ENCODE measurements at places on chromosomes 1 and 21.

- no peak for DNase-seq
Measured at GRCh38 chr21:45110873-45111624, 36.7 kb downstream of the ADARB1 start.

GRCh38 chr1:195763146-195763906 is 844.9 kb downstream of the KCNT2 start:
- no peak for DNase-seq

- DNase-seq = no peak
Measured at GRCh38 chr1:164910671-164911070, 351.7 kb downstream of the PBX1 start.

- DNase-seq = no peak
Measured at GRCh38 chr1:37410815-37411214, 63.6 kb upstream of the ZC3H12A start.

GRCh38 chr1:245683676-245684075 is 528.9 kb downstream of the KIF26B start:
- no peak for DNase-seq

DNA sequence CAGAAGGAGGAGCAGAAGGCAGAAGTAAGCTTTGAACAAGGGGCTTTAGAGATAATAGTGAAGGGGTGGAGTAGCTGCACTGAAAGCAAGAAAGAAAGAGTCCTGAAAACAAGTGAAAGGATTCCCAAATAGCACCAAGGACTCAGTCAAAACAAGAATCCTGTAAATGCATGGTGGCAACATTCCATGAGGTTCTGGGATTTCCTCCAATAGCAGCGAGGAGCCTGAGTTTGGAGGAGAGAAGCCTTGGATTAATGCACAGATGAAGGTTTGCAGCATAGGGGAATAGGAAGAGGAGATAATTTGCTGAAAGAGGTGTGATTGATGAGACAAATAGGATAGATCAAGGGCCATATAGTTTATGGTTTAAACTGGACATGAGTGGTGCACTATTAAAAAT is 10.9 kb downstream of the KRTAP22-2 start:
- no peak for DNase-seq

DNA sequence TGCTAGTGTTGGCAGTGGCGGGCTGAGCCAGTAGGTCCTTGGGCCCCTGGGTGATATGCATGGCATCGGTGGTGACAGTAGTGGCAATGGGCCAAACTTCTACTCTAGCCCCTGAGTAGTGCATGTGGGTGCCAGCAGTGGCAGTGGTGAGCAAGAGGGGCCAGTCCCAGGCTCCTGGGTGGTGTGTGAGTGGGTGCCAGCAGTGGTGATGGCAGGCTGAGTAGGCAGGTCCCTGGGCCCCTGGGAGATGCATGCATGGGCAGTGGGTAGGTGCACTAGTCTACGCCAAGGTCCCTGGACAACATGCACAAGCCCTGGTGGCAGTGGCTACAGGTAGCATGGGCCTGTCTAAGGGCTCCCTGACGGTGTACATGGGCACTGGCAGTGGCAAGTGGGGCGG is 24.6 kb upstream of the TTC22 start:
- no peak for DNase-seq

GRCh38 chr1:230292689-230293389 is 133.3 kb downstream of the PGBD5 start:
- DNase-seq = no peak

DNA sequence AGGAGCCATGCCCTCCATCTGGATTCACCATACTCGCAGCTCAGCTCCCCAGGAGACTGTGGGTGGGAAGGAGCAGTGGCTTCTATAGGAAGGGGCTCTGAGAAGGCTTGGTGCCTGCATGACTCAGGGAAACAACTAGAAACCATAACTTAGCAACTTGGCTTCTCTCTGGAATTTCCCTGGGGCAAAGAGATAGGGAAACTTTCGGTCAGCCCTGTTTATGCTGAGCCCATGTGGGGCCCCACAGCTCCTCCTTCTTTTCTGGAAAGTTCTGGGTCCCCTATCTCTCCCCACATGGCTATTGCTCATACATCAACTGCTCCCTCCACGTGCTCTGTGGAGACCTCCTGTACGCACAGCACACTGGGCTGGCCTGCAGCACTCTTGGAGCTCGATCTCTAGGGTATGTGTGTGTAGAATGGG is 39.3 kb downstream of the PLEKHA6 start:
- DNase-seq = no peak

DNA sequence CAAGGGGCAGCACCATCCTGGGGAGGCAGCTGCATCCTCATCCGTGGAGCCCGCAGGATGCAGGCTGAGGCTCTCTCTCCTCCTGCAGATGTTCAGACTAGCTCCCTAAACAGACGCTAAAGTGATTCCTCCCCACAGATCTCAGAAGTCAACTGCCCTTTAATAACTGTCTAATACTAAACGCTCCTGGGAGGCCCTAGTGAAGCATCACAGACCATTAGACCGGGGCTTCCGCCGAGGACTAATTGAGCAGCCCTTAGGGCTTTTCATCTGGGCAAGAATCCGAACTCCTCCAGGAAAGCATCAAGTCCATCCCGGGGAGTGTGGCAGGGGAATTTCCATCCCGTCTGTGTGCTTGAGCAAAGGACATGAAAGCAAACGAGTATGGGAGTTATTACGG is 40.4 kb downstream of the PRDM16 start:
- no peak for DNase-seq

DNA sequence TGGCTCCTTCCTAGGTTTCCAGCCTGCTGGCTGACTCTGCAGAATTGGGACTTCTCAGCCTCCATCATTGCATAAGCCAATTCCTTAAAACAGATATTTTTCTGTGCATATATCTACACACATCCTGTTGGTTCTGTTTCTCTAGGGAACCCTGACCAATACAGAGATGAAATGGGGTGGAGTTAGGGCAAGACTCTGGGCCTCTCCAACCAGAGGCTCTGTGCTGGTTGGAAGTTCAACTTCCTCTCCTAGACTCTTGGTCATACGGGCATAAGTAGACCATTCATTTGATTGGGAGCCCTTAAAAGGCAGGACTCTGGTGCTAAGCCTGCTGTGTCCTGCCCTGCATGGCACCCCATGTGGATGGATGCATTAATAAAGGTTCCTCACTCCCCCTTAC is 55.0 kb downstream of the CNIH3 start:
- no peak for DNase-seq

DNA sequence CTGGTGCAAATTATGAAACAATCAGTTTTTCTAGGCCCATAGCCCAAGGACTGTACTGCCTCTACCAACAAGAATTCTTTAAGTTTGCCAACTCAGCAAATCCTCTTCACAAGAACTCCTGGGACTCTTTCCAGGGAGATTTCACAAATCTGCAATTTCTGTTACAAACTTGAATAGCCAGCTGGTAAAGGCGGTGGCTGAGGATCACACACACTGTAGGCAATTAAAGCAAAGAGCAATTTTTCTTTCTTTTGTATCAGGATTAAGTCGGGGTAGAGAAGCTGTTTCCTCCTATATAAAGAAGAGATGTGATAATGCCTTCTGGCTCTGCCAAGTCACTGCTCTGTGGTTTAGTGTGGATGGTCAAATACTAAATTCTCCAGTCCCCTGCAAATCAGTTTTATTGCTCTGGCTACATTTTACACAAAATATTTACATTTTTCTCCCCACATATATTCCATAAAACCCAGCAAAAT is 1.7 kb downstream of the ALDH9A1 start:
- no peak for DNase-seq

- no peak for DNase-seq
Measured at GRCh38 chr1:116008656-116009390, 32.5 kb downstream of the SLC22A15 start.

DNA sequence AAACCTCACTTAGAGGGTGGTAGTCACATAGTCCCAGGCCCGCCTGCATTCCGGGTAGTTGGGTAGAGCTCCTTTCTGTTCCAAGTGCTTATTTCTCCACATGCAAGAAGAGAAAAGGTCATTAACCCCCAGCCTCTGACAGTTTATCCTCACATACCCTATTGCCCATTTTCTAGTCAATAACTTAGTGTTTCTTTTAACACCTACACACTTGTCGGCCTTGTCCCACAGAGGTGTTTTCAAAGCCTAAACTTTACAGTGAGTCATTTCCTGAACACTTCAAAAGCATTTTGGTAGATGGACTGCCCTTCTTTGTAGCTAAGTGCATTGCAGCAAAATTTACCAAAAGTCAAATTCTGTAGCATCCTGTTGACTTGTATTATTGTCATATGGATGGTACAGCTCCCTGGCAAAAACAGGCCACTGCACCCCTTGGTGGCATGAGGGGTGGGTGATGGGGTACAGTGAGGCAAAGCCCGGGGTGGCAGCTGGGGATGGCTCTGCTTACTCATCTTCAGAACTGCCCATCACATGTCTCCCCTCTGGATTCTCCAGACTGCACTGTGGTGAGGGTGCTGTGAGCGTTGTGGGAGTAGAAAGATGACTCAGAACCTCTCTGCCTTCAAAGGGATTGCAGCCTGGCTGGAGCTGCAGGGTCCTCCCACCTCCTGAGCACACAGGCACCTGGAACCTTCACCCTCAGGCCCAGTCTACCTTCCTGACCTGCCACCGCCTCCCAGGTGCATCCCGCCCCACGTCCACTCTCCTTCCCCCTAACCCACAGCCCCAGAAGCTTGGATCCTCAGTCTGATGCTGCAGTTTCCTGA is 45.8 kb upstream of the DMRTB1 start:
- peak; percentile 13 for DNase-seq

- DNase-seq = no peak
Measured at GRCh38 chr21:29074007-29074376, 544 bp upstream of the CCT8 start.

DNA sequence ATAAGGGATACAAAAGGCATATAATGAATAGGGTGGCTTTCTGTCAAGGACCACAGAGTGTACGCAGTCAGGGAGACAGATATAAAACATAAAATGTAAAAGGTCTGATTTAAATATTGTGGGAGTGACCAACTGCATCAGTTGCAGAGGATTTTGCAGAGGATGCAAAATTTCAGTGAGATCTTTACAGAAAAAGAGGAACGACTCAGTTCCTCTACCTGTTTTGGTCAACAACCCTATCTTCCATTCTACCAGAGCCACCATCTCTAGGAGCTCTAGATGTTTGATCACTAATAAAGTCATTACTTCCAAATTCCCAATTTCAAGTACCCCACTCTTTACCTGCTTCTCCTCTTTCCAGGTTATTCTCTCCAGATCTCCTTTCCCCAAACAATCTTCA is 16.5 kb downstream of the SOD1 start:
- no peak for DNase-seq

- DNase-seq = no peak
Measured at GRCh38 chr1:214472364-214472763, 79.0 kb downstream of the PTPN14 start.

DNA sequence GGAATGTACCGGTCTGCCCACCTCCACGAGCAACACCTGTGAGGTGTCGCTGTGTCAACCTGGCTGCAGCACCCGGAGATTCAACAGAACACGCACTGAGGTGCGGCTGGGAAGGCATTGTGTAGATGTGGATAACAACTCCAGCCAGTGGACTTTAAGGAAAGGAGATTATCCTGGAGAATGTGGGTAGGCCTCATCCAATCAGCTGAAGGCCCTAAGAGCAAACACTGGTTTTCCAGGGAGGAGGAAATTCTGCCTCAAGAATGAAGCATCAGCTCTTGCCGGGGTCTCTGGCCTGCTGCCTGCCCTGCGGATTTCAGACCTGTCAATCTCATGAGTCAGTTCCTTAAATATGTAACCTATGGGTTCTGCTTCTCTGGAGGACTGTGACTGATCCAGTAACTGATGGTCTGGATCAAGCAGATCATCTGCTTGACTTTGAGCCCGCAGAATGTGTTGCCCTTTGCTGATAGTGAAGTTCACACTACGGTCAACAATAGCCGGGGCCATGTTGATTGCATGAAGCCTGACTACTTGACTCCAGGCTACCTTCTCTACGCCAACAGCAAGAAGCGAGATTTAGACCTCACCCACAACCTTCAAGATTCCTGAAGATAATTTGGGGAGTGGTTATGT is 15.9 kb upstream of the PRDM15 start:
- DNase-seq = no peak

GRCh38 chr1:160204526-160205241 is 500 bp upstream of the PEA15 start:
- no peak for DNase-seq

GRCh38 chr21:38376235-38376634 is 119.4 kb downstream of the KCNJ15 start:
- DNase-seq = no peak

DNA sequence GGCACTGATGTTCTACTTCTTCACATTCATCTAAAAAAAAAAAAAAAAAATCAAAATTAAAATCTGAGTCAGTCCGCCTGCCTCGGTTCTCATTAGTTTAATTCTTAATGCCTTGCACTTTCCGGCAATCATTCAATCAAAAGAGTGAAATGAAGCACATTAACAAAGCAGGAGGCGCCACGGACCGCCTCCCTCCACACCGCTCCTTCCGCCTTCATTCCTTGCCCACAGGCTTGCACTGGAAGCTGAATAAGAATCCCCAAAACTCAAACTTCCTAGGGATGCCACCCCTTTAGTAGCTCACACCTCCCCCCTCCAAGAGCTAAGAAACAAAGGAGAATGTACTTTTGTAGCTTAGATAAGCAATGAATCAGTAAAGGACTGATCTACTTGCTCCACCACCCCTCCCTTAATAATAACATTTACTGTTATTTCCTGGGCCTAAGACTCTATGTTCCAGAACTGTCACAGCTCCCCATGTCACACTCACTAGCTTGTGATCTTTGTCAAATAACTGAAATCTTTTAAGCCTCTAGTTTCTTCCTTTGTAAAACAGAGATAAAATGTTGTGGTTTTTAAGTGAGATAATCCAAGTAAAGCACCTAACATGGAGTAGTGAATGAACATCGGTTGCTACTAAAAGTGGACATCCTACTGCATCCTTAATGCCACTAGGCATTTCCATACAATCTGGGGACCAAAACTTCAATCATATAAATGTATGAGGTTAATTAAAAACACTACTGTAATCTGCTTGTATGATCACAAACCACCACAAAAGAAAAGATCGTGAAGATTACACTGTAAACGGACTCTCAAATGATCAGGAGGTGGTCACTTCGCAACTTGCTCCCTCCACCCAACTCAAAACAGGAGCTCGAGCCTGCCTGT is 27.4 kb downstream of the LGALS8 start:
- no peak for DNase-seq

DNA sequence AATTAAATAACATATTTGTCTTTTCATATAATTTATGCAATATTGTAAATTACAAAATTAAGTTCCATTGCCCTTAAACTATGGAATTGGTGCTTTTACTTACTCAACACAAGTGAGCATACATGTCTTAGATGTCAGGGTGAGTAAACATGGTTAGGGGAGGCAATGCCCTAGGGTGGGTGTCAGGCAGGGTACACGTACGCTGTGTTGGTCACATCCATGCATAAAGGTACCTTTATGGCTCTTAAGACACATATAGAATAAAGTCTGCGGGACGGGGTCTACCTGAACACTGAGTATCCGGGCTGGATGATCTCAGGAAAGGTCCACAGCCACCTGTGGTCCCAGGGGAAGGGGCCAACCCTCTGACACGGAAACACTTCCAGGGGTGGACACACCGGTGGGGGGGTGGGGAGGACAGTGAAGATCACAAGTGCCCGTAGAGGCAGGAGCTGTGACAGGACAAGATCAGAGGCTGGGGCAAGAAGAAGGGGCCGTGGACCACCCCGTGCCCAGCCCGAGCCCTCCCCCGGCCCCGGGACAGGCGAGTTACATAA is 720 bp downstream of the LIN9 start:
- DNase-seq = no peak

- DNase-seq = no peak
Measured at GRCh38 chr1:67721650-67722291, 36.8 kb downstream of the GADD45A start.

- DNase-seq = no peak
Measured at GRCh38 chr1:39617488-39618049, 21.9 kb downstream of the HEYL start.

GRCh38 chr1:200866116-200866515 is 6.7 kb upstream of the GPR25 start:
- DNase-seq = no peak

GRCh38 chr1:85048296-85049064 is at the start of gene MCOLN3:
MCOLN3 (minus strand) TSS chr1:85048500; CDS start chr1:85045360, 3,140 bp downstream.
- no peak for DNase-seq
